ENCODE measurements at places on chromosomes 6 and 20. TPM values are rescaled to one million over a fixed set of nuclear protein-coding genes. Genes with fewer than 3 reads are reported as not detected.

SPDEF gene
- 11.6 TPM for polyA plus RNA-seq

ADNP gene
- 70.7 TPM for polyA plus RNA-seq

FAM8A1 gene
- polyA plus RNA-seq, result 31.0 TPM

SLC16A10 gene
- 22.4 TPM for polyA plus RNA-seq

GRCh38 chr6:112148103-112148502, 60.7 kb downstream of the FAM229B start:
- H3K4me3 ChIP-seq, result no peak overlapping the region
- peaks cover 4% of the 10 kb centered on the region for H3K4me1 ChIP-seq
- no peak overlapping the region for H3K27ac ChIP-seq
- peaks cover 13% of the 10 kb centered on the region for H3K36me3 ChIP-seq

GRCh38 chr20:13822459-13822858, 37.6 kb downstream of the NDUFAF5 start:
- no peaks in the 10 kb centered on the region for H3K27me3 ChIP-seq
- no peaks in the 10 kb centered on the region for H3K4me1 ChIP-seq
- H3K27ac ChIP-seq, result no peak overlapping the region
- no peak overlapping the region for H3K4me3 ChIP-seq

DNA sequence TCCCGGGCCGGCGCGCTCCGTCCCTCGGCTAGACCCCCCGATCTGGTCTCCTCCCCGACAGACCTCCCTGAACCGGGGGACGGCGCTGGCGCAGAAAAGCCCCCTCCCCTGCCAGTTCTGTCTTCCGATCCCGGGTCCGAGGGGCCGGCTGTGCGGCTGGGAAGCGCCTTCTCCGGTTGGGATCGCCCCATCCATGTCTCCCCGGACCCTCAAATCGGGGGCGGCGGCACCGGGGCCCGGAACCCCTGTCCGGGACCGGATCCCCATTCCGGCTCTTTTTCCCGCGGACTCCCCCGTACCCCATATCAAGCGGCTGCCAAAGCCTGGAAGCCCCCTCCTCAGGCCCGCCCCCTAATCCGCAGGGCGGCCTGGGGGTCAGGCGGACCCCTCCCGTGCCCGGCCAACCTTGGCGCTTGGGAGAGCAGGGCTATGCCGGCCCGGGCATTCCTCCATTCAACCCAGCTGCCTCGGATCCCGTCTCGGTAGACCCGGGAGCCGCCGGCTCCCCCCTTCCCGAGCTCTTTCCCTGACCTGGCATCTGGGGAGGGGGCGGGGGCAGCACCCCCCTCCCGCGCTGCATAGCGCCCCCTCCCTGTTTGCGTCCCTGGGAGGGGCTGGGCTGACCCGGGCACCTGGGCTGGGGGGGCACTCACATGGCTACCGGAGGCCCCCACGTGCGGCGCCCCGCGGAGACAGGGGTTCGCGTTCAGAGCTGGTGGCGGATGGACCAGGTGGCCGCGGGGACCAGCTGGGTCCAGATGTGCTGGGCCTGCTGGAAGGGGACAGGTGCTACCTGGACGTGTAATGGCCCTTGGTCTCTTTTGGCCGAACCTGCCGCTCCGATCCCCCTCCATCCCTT, 643 bp downstream of the DLGAP4 start:
- H3K27ac ChIP-seq, result no peak overlapping the region
- no peak for DNase-seq
- H3K36me3 ChIP-seq, result no peaks in the 10 kb centered on the region
- peak overlapping the region; percentile 23 for H3K4me3 ChIP-seq
- H3K4me1 ChIP-seq, result peaks cover 4% of the 10 kb centered on the region

GRCh38 chr20:62029296-62029695, 36.4 kb downstream of the TAF4 start:
- H3K27me3 ChIP-seq, result no peaks in the 10 kb centered on the region
- no peak overlapping the region for H3K27ac ChIP-seq
- peaks cover 4% of the 10 kb centered on the region for H3K4me1 ChIP-seq
- DNase-seq, result no peak
- H3K4me3 ChIP-seq, result no peak overlapping the region
- no peaks in the 10 kb centered on the region for H3K36me3 ChIP-seq

DNA sequence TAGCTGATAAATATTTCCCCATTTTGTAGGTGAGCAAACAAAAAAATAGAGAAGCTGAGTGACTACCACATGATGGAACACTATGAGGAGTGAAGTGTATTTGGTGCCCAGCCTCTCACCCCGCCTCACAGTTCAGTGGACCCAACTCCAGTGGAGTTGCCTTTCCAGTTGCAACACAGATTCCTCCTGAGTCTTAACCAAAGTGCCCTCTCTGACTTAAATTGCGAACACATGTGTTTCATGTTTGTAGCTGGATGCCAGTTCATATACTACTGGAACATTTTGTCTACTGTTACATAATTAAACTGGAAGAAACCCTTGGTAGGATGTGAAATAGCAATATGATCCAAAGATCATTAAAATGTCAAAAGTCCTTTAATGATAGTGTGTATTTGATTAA, 448.9 kb downstream of the COL12A1 start:
- DNase-seq, result no peak
- no peaks in the 10 kb centered on the region for H3K4me1 ChIP-seq
- H3K4me3 ChIP-seq, result no peak overlapping the region
- H3K27ac ChIP-seq, result no peak overlapping the region
- H3K27me3 ChIP-seq, result no peaks in the 10 kb centered on the region

GRCh38 chr6:164744301-164744700, 565.1 kb downstream of the C6orf118 start:
- no peaks in the 10 kb centered on the region for H3K36me3 ChIP-seq
- H3K4me1 ChIP-seq, result no peaks in the 10 kb centered on the region
- no peaks in the 10 kb centered on the region for H3K27me3 ChIP-seq

DNA sequence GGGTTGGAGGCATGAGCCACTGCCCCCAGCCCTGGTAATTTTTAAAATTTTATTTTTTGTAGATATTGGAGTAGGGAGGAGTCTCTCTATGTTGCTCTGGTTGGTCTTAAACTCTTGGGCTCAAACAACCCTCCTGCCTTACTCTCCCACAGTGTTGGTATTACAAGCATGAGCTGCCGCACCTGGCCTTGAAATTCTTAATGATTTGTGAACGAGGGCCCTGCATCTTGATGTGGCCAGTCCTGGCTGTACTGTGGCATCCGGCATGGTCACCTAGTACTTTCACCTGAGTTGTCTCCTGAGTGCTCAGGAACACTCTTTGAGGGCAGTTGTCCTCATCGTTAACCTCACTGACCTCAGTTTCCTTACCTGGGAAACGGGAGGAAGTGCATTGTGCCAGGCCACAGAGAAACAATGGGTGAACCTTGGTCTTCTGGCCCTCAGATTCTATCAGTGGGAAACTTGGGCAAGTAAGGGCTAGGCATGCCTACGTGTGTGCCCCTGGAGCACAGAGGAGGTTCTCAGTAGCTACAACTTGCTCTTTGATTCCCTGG, 19.5 kb downstream of the CEBPB start:
- H3K4me3 ChIP-seq, result no peak overlapping the region
- DNase-seq, result no peak
- H3K27me3 ChIP-seq, result no peaks in the 10 kb centered on the region
- H3K4me1 ChIP-seq, result peaks cover 8% of the 10 kb centered on the region
- H3K36me3 ChIP-seq, result no peaks in the 10 kb centered on the region
- no peak overlapping the region for H3K27ac ChIP-seq

GRCh38 chr20:15289337-15289736, 951.9 kb upstream of the FLRT3 start:
- no peaks in the 10 kb centered on the region for H3K27me3 ChIP-seq
- no peaks in the 10 kb centered on the region for H3K4me1 ChIP-seq
- H3K27ac ChIP-seq, result no peak overlapping the region
- DNase-seq, result no peak
- no peak overlapping the region for H3K4me3 ChIP-seq

DNA sequence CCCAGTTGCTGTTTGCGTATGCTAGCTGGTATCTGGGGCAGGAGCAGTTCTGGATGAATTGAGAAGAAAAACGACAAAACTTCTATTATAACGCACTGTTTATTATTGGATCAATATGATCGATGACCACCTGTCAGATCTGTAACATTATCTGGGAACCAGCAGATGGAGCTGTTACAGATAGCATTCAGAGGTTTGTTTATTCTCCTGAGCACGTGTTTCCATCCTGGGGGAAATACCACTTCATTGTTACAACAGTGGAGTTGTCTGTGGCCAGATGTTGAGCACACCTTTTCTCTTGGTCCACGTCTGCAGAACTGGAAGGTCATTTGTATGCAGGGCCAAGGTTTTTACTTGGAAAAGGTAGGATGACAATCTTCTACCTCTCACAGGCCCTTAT, 16.0 kb upstream of the NKX2-2 start:
- H3K36me3 ChIP-seq, result no peaks in the 10 kb centered on the region
- no peak overlapping the region for H3K4me3 ChIP-seq
- peaks cover 24% of the 10 kb centered on the region for H3K27me3 ChIP-seq
- DNase-seq, result no peak
- H3K4me1 ChIP-seq, result no peaks in the 10 kb centered on the region

Measured in large intestine (tissue), 12 donors.